ENCODE measurements at places on chromosomes 1 and 21. TPM values are rescaled to one million over a fixed set of nuclear protein-coding genes. Genes with fewer than 3 reads are reported as not detected.

Gene ASCL5
- not detected for total RNA-seq

DNA sequence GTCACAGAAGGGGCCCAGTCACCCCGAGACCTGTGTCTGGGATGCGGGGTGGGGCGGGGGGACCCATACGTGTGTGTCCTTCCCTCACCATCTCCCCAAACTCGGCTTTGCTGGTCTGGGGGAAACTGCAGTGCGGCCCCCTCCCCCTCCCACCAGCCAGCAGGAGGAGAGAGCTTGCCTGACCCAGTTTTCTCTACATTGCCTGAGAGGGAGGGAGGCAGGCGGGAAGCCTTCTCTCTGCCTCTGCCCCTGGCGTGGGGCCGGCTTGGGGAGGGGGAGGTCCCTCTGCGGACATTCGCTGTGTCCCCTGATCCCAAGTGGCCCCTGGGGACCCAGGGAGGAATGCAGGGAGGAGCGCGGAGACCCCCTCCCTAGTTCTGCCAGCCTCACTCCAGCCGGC, 3.9 kb downstream of the EPHA8 start:
- H3K27me3 ChIP-seq, result peaks cover 11% of the 10 kb centered on the region
- no peak for DNase-seq
- no peaks in the 10 kb centered on the region for H3K36me3 ChIP-seq
- H3K4me3 ChIP-seq, result no peak overlapping the region
- H3K27ac ChIP-seq, result no peak overlapping the region

DNA sequence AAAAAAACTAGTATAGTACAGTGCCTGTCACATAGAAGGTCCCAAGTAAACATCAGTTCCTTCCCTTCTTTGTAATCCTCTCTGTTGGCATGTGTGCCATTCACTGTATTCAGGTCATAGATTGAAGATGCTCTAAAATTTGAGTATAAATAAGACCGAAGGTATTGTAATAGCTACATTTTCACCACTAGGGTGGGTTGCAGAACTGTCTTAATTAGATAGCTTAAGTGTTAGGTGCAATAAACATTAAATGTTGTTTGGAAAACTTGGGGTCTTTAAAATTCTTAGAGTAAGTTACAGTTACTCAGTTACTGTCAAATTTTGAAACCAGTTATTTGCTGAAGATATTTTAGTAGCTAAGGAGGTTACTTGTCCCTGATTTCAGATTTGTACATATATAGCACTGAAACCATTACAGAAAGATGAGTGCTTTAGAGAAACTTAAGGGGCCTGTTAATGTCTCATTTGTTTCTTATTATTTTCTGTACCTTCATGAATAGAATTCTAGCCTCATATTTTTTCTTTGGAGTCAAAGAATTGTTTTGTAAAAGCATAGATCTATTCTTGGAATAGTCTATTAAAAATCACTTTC, 24.3 kb downstream of the PER3 start:
- H3K4me3 ChIP-seq, result no peak overlapping the region
- H3K4me1 ChIP-seq, result no peaks in the 10 kb centered on the region
- H3K36me3 ChIP-seq, result peaks cover 27% of the 10 kb centered on the region
- no peaks in the 10 kb centered on the region for H3K27me3 ChIP-seq
- no peak overlapping the region for H3K27ac ChIP-seq
- no peak for DNase-seq

Gene CSF3R
- 74.9 TPM for total RNA-seq

DNA sequence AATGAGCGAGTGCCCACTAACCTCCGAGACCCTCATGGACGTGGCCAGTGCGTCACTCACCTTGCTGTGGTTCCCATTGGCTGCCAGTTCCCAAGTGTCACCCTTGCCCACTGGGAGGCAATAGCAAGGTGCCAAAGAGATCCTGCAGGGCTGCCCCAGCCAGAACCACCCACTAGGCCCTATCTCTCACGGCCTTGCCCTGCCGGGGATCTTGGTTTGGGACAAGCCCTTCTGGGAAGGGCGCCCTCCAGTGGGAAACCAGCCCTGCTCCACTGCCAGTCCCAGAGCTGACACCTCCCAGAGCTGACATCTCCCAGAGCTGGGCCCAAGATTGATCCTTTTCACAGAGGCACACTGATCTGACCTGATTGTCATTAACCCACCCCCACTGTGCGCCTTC, 2.1 kb upstream of the SELENON start:
- DNase-seq, result no peak
- H3K36me3 ChIP-seq, result no peaks in the 10 kb centered on the region
- no peaks in the 10 kb centered on the region for H3K27me3 ChIP-seq
- H3K27ac ChIP-seq, result no peak overlapping the region
- H3K4me1 ChIP-seq, result peaks cover 36% of the 10 kb centered on the region
- H3K4me3 ChIP-seq, result no peak overlapping the region

- no peak overlapping the region for H3K4me3 ChIP-seq
These were observed 28.9 kb upstream of the EVA1B start for GRCh38 chr1:36352125-36352909.

- H3K4me1 ChIP-seq, result no peaks in the 10 kb centered on the region
- no peaks in the 10 kb centered on the region for H3K36me3 ChIP-seq
- no peak overlapping the region for H3K4me3 ChIP-seq
- no peak for DNase-seq
- H3K27ac ChIP-seq, result no peak overlapping the region
These were observed 70.4 kb upstream of the IPO9 start for GRCh38 chr1:201758499-201759050.

DNA sequence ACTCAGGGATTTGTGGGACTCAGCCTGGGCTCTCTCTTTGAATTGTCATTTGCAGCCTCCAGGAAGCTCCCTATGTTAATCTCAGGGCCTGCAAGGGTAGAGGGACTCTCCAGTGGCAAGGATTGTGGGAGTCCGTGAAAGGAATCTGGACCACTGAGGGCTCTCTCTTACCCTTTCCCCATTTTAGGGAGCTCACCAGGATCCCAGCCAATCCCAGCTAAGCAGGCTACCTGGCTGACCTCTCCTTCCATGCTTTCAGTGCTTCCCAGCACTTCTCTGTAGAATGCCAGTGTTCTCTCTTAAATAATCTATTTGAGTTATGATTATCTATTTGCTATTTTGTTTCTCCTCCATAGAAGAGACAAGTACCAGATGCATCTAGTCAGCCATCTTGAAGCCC, 9.6 kb upstream of the KCTD3 start:
- no peak overlapping the region for H3K4me3 ChIP-seq
- H3K27ac ChIP-seq, result no peak overlapping the region
- H3K27me3 ChIP-seq, result no peaks in the 10 kb centered on the region
- H3K4me1 ChIP-seq, result no peaks in the 10 kb centered on the region

Measured in natural killer cell (primary cell).